CD14-positive monocyte (primary cell): ENCODE measurements at places on chromosomes 1 and 21.

GRCh38 chr21:41768437-41769042 lies 1.7 kb upstream of the RIPK4 start:
- DNase-seq: no peak

DNA sequence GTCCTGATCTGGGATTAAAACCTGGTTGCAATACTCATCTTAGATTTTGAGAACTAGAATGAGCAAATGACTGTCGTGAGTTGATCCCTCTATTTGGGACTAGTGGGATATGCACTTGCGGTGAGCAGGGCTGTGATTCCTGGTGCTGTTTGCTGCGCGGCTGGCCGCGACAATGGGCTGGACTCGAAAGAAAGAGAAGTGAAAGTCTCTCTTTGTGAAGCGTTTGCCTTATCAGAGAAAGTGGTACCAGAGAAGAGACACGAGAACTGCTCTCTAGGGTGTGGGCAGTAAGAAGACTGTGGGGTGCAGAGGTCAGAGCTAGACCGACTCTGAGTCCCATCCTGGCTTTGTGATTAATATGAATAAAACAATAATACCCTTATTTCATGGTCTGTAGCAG lies 8.6 kb downstream of the ST6GALNAC3 start:
- no peak for DNase-seq

DNA sequence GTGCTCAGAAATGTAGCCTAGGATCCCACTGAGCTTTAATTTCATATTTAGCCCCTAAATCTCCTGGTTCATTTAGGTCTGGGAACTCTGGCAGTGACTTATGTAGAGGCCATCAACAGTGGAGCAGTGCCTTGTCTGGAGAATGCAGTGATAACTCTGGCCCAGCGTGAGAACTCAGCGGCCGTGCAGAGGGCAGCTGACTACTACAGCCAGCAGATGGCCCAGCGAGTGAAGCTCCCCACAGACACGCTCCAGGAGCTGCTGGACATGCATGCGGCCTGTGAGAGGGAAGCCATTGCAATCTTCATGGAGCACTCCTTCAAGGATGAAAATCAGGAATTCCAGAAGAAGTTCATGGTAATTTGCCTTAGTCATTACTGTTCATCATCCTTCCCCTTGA lies 17.8 kb downstream of the GBP6 start:
- DNase-seq: no peak

DNA sequence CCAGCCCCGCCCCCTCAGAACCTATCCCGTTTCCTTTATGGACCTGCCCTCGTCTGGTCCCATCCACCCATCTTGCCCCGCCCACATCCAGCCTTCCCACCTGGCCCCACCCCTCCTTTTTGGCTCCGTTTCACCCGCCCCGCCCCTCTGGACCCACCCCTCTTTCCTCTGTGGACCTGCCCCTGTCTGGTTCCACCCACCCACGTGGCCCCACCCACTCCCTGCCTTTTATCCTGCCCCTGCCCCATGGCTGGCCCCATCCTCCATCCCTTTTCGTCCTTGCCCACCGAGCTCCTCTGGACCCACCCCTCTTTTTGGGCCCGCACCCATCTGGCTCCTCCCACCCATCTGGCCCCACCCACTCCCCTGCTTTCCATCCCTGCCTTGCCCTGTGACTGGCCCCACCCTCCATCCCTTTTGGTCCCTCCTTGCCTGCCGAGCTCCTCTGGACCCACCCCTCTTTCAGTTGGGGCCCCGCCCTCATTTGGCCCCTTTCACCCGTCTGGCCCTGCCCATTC lies 177.3 kb downstream of the CAMTA1 start:
- DNase-seq: no peak

DNA sequence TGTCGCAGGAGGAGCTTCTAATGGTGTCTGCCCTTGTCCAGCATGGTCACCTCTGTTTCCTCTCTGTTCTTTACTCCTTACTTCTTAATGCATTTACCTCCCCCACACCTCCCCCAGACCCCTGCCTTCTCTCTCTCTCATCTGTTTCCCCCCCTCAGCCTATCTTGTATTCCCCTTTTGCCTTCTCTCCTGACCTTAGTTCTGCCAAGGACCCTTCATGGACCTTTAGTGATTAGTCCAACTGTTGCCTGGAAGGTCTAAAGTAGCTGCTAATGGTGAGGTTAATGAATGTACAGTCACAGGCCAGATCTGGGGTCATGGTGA lies 42.3 kb upstream of the PPP2R5A start:
- DNase-seq: no peak

GRCh38 chr1:117599286-117600221 lies 6.3 kb upstream of the TENT5C start:
- DNase-seq: no peak

DNA sequence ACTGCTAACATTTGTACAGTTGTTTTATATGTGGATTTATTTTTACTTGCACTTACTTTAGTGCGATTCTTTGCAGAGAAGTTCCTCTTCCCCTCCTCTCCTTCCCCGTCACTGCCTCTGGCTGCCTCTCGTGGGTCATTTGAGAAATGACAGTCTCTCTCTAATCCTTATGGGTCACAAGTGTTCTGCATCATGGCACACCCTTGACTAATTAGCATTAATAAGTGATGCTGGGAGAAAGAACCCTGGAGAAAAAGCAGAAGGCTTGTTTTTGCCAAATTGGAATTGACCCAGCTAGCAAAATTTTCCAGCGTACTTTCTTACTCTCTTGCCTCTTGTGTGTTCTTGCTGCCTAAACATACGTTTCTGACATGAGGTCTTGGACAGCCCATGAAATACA lies 301.2 kb downstream of the DUSP10 start:
- DNase-seq: peak; percentile 82

- no peak for DNase-seq
Observed at GRCh38 chr1:93611668-93612067, 70.0 kb downstream of the BCAR3 start.

- DNase-seq: no peak
Observed at GRCh38 chr1:191575180-191575579, 583.1 kb upstream of the RGS18 start.

- DNase-seq: no peak
Observed at GRCh38 chr1:118661769-118662320, 326.3 kb downstream of the TBX15 start.

DNA sequence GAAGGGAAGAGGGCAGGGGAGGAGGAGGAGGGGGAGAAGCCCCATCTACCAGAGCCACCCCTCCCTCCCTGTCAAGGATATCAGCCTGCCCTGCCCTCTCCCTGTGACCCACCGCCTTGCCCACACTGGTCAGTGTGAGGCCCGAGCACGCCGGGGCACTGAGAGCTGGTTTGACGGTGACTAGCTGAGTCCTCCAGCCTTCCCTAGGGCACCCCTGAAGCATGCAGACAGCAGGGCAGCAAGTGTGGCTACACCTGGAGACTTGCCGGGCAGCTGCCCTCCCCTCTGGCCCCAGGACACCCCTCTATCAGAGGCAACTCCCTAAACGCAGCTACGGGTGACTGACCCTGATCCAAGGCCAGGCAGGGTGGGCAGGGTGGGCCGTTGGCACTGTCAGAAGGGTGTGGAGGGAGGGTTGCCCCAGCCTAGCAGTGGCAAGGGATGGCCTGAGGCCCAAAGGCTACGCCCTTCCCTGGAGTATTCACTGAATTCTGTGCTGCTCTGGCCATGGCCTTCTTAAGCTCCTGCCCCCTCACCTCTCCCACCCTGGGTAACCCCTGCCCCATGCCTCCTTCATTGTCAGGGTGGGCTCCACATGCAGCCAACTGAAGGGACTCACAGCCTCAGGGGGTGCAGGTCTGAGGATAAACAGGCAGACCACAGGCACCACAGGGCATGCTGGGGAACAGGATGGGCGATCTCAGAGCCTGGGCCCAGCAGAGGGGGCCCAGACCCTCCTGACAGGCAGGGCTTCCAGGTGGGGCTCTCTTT lies 19.6 kb downstream of the WNT9A start:
- no peak for DNase-seq

GRCh38 chr1:202203238-202204039 lies 9.8 kb downstream of the LGR6 start:
- DNase-seq: no peak

DNA sequence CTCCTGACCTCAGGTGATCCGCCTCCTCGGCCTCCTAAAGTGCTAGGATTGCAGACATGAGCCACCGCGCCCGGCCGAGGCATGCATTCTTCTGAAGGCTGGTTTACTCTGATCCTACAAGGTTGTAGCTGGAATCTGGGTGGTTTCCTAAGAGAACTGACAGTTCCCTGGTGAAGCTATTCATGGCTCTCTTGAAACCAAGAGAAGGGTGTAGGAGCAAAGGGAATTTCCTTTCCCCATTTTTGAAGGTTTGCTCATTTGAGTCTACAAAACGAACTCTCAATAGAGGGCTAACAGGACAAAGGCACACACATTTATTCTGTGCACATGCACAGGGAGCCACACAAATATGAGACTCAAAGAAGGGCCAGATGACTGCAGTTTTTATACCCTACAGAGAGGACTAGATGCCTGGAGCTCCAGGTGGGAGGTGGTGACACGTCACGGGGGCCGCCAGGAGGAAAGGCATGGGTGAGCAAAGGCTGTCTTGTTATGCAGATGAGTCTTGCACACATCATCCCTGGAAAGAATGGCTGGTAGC lies 49.5 kb upstream of the ERRFI1 start:
- DNase-seq: no peak

DNA sequence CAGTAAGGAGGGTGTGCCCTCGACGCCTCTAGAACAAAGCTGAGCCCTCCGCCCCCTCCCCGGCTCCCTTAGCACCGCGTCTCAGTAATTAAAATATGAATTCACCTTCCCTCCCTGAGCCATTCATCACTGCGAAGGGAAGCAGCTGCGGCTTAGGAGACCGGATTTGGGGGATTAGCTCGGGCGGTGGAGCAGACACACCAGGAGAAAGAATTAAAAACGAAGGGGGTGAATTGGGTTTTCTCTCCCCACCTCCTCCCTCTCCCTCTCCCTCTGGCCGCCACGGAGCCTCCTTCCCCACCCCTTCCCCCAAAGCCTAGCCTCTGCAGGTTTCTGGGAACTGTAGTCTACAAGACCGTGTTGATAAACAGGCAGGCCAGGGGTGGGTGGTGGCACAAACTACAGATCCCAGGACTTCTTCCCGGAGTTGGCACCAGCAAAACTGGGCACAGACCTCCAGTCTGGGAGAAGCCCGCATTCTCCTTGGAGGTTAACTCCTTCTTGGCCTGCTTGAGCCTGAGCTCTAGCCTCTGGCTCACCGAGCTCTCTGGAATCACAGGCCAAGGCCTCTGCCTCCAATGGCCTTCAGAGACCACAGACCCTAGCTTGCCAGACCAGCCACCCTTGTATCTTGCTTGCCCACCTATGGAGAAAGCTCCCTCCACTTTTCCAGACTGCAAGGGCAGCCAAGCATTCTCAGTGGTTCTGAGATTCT lies 10.8 kb downstream of the BLACAT1 start:
- no peak for DNase-seq

DNA sequence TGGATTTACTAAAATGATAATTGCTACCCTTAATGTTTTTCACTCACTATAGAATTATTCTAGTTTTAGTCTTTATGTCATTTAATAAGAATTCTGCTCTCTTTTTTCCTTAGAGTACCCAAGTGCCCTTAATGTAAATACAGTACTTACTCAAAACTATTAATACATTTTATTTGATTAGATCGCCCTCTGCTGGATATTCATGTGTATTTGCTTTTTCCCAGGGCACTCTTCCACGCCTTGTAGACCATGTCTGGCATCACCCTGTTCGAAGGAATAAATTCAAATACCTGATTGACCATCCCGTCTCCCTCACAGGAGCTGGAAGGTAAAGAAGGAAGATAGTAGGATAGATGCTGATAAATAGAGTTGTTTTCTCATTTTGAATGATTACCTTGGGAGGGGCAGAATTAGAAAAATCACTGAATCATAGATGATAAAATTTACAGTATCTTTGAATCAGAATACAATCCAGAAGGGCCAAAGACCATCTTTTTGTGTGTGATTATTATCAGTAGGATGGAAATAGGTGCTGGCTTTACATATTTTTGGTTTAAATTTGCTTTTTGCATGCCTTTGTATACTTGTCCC lies 4.1 kb downstream of the AXDND1 start:
- peak; percentile 61 for DNase-seq

DNA sequence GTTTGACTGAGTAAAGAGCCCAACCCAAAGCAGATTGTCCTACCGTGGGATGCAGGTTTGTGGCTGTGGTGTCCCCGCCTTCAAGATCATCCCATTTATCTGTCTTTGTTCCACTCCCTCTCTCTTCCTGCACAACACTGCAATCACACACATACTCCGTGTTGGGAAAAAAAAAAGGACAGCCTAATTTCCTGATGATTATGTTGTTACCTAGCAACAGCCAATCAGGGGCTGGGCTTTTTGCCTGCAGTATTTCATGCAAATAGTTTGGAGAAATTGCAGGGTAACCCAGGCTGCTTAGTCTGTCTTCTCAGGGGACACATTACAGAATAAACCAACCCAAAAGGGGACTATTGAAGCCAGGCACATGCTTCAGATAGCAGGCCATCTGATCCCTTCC lies 38.3 kb downstream of the PHC2 start:
- no peak for DNase-seq

- DNase-seq: no peak
Observed at GRCh38 chr1:29691499-29691898, 455.2 kb downstream of the PTPRU start.

DNA sequence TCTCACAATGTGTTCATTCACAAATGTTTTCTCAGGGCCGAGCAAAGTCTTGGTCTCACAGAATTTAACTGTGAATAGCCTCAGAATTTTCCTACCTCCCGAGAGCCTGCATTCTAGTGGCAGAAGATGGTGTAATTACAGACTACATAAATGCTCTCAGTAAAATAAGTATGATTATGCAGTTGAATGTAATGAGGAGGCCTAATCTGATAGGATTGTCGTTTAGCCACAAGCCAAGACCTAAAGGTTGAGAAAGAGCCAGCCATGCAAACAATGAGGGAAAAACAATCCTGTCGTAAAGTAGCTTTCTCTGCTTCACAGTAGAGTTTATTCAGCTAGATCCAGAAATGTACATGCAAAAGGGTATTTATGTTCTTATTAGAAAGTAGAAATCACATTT lies 607.8 kb upstream of the B3GALT2 start:
- DNase-seq: no peak

DNA sequence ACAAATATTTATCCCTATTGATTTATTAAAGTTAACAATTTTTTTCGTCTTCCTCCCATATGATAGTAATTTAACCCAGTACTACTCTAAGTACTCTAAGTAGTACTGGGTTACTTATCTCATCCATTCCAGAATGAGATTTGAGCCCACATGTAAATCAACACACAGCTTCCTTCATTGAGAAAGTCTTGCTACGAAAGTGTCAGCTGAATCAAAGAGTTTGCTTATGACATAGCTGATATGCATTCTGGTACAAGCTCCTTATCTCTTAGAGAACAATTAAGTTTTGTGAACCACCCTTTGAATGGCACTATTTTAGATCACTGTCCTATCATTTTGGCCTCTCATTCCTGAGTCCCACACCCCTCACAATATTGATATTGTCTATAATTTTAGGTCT lies 2.4 kb upstream of the SLC44A3 start:
- DNase-seq: no peak

DNA sequence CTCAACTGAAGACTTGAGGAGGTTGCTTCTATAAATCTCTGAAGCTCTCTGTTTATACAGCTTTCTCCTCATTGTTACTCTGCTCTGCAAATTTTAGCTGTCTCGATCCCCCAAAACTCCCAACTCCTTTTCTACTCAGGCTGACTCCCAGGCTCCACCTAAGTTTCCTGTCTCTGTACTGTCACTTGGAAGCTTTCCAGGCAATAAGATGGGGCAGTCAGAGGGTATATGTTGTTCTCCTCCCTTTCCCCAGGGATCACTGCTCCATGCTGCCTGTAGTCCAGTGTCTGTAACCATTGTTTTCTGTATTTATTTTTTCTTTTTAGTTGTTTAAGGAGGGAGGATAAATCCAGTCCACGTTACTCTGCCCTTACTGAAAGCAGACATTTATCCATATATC lies 13.4 kb downstream of the TSNAX start:
- no peak for DNase-seq

GRCh38 chr1:154884869-154885701 lies 15.0 kb upstream of the KCNN3 start:
- no peak for DNase-seq
